ENCODE measurements at places on chromosomes 5 and 9.

- no peak for DNase-seq
Observed at GRCh38 chr5:133250527-133250926, 198.7 kb downstream of the HSPA4 start.

DNA sequence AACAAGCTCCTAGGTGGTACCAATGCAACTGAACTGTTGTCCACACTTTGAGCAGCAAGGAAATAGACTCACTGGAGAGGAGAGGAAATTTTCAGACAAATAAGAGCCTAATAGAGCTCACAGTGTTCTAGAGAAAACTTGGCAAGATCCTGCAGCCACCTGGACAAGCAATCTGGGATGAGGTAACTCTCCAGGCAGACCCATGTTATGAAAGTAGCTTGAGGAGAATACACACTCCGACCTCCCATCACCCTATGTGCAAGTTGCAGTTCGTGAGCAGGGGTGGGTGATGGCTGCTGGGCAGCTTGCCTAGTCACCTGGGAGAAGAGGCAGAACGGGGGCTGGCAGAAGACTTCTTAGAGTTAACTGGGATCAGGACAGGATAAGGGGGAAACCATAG lies 102.2 kb downstream of the KLF4 start:
- DNase-seq, result no peak

DNA sequence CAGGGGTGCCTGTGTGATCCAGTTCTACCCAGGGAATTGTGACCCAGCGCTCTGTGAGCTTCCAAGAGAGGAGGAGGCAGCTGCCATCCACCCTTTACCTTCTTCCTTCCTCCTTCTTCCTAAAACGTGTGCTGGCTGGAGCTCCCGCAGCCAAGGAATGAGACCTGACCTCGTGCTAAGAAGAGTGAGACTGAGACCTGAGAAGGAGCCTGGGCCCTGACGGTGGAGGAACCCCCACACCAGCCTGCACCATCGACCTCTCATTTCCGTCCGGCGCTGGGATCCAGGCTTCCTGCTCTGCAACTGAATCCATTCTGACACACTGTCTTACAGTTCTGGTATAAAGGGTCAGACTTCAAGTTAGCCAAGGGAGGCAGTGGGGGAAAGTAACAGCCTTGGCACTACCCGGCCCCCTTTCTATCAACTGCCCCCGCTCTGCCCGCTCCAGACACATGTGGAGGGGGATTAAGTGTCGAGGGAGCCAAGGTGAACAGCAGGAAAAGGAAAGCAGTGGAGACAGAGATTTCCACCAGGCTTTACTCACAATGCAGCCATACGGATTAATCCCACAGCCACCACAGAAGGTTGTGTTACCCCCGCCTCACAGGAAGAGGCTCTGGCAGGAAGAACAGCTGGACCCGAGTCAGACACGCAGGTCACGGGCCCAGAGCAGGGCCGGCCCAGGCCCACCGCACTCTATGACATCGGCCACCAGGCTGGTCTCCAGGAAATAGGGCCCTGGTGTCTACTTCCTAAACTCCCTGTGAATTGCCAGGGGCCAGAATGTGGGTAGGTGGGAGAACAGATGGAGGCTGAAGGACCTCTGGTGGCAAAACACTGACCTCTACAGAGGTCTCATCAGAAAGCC lies 15.8 kb downstream of the MGAT1 start:
- DNase-seq, result no peak

GRCh38 chr9:15205632-15206420 lies 101.2 kb downstream of the TTC39B start:
- DNase-seq, result no peak

DNA sequence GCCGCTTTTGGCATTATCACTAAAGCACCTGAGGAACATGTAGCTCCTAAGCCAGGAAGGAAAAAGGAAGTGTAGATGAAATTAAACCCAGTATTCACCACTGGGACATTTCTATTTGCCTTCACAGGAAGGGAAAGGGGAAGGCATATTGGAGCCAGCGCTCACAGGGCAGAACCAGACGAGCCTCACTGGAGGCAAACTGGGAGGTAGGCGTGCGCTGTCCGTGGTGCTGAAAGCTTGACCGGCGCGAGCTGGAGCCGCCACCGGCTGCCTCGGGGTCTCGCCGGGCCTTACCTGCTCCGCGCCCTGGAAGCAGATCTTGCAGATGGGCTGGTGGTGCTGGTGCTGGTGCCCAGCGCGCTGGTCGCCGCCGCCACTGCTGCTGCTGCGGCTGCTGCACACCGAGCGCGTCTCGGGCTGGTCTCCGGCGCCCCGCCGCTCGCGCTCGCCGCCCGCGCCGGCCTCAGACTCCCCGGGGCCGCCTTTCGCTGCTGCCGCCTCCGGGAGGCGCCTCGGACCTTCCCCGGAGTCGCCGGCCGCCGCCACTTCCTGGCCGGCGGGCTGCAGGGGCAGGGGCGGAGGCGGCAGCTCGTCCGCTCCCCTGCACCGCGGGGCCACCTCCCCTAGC lies 732 bp downstream of the MARCHF11 start:
- no peak for DNase-seq

- no peak for DNase-seq
Observed at GRCh38 chr9:122456123-122456522, 21.6 kb downstream of the OR1J1 start.

DNA sequence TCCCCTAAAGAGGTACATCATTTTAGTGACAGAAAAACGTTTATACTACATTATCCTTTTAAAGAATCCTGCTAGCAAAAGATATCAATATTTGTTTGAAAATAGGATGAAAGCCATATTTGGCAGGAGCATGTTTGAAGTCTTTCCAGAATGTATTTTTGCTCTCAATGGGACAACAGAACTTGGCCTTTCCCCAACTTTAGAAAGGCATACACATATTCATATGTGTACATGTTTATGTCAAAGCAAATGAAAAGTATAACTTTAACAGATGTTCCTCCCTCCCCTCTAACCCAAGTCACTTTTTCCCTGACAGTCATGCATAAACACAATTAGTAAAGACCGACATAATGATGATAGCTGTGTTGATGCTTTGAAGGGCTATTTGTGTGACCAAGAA lies 427.8 kb upstream of the CDH6 start:
- DNase-seq, result no peak

- no peak for DNase-seq
Observed at GRCh38 chr5:114332493-114332892, 29.4 kb upstream of the KCNN2 start.

DNA sequence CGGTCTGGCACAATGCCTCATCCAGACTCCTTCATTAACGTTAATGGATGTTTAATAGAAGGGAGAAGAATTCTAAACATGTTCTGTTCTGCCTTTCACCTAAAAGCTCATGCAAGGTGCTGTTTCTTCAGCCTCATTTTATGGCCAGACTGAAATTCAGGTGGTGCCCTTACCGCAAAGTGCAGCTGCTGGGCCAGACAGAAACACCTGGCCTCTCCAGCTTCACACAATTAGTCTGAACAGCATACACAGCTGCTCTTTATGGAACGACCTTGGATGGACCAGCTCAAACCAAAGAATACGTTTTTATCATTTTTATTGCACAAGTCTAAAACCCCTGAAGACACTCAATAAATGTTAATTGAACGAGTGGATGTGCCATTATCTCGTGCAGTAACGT lies 4.6 kb downstream of the SNCAIP start:
- DNase-seq, result no peak

DNA sequence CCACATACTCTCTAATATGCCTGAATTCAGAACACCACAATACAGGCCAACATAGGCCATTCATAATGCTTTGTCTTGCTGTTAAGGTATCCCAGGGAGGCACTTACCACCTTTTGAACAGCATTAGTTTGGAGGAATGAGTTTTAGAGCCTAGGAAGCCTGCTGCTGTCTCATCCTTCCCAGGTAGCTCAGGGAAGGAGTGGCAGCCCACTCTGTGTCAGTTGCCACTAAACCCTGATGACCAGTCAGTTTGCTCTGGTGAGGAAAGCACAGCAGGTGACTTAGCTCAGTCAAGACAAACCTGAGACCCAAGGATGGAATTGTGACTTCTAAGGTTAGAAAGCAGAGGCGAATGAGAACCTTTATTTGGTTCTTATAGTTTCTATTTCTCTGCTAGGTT lies 337.4 kb upstream of the ATP10B start:
- DNase-seq, result no peak

GRCh38 chr5:131795228-131795627 lies 1.6 kb downstream of the FNIP1 start:
- no peak for DNase-seq

DNA sequence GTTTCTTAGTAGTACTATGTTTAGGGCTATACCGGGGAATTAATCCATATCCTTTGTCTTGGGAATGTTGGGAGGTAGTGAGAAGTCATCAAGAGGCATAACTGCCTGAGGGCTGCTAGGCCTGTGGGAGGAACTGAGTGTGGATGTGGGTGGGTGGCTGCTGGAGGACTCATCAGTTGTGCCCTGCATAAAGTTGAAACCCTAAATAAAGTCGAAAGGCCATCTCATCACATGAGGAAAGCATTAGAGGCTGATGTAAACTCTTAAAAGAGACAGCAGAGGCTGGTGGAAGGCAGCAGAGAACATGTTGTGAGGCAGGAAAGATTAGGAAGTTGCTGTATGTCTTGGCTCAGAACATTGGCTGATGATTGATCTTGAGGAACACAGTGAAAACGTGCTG lies 143.8 kb downstream of the MAST4 start:
- no peak for DNase-seq

DNA sequence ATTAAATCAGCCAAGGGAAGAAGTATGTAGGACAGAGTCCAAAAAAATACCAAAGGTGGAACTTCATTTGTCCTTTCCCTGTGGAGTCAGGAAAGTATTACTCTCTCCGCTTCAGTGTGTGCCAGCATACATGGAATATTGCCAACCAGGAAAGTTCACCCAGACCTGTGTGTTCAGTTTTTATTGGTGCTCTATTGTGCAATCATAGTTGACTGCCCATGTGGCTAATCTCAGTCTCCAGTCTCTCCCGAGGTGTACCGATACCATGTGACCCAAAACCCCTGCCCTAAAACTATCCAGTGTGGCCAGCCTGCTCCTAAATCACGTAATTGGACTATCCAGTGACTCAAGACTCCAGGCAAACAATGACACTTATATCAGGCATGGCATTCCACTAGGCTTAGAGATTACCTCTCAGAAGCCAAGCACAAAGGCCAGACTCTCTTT lies 38.8 kb downstream of the NFX1 start:
- peak; percentile 9 for DNase-seq

DNA sequence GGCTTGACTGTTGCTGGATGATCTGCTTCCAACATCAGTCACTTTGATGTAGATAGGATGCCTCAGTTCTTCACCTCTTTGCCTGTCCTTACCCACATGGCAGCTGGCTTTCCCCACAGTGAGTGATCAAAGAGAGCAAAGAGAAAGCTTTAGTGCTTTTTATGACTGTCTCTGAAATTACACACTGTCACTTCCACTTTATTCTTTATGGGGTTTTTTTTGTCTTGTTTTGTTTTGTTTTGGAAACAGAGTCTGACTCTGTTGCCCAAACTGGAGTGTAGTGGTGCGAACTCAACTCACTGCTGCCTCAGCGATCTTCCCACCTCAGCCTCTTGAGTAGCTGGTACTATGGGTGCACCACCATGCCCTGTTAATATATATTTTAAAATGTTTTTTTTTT lies 32.4 kb upstream of the C5orf24 start:
- DNase-seq, result no peak

DNA sequence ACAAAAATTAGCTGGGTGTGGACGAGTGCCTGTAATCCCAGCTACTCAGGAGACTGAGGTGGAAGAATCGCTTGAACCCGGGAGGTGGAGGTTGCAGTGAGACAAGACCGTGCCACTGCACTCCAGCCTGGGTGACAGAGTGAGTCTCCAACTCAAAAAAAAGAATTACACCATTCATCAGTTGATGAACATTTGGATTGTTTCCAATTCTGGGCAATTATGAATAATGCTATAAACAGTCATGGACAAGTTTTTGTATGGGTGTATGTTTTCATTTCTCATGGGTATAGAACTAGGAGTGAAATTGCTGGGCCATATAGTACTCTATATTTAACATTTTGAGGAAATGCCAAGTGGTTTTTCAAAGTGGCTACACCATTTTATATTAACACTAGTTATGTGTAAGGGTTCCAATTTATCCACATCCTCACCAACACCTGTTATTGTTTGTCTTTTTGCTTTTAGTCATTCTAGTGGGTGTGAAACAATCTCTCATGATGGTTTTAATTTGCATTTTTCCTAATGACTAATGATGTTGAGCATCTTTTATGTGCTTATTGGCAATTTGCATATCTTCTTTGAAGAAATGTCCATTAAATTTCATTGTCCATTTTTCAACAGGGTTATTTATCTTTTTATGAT lies 9.0 kb upstream of the CCDC125 start:
- no peak for DNase-seq

- no peak for DNase-seq
Observed at GRCh38 chr5:112355058-112355685, 63.9 kb downstream of the EPB41L4A start.

DNA sequence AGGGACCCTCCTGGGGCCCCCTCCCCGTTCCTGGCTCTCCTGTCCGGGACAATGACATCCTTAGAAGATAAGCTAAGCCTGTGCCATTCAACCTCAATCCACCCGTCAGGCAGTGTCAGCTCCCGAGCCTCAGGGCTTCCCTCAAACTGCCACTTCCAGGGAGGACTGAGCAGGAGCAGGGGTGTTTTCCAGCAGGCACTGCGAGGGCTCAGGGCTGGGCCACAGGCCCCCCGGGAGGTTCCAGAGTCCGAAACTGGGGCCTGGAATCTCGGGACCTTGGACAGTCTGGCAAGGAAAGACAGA lies 26.2 kb downstream of the LHX3 start:
- no peak for DNase-seq

DNA sequence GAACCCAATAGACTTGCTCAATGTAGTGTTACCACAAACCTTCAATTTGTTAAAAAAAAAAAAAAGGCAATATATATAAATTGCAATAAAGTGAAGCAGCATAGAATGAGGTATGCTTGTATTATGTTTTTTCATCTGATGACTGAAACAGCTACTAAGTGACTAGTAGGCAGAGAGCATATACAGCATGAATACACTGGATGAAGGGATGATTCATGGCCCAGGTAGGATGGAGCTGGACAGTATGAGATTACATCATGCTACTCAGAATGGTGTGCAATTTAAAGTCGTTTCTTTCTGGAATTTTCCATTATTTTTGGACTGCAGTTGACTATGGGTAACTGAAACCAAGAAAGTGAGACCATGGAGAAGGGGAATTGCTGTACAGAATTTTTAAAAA lies 161.2 kb downstream of the GNA14 start:
- no peak for DNase-seq

GRCh38 chr5:60779466-60779865 lies 64.6 kb downstream of the ELOVL7 start:
- no peak for DNase-seq

- DNase-seq, result no peak
Observed at GRCh38 chr9:73011181-73011750, 58.4 kb upstream of the ALDH1A1 start.

GRCh38 chr9:110887276-110887675 lies 151.0 kb downstream of the LPAR1 start:
- no peak for DNase-seq

Data from thoracic aorta (tissue), 2 donors.